H1 (cell line): ENCODE measurements at places on chromosomes 1 and 21. TPM values are rescaled to one million over a fixed set of nuclear protein-coding genes. Genes with fewer than 3 reads are reported as not detected.

DNA sequence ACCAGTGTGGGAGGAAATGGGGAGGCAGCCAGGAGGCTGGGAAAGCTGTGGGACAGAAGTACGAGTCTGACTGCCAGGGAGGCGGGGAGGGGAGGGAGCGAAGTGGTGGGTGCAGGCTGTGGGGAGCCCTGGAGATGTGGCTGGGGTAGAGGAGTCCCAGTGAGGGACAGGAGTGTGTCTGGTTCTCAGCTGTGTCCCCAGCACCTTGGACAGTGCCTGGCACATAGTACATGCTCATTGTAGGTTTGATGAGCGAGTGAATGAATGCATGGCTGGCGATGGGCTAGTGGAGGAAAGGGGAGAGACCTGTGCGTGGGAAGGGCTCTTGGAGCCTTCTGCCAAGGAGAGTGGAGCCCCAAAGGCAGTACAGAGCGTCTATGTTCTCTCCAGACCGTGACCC, 104.1 kb downstream of the SIK1 start:
- DNase-seq: no peak

- DNase-seq: no peak
These were observed 25.3 kb downstream of the WLS start for GRCh38 chr1:68206848-68207689.

TMPRSS2 gene
- total RNA-seq: 9.2 and 13.2 TPM in 2 replicates

DNA sequence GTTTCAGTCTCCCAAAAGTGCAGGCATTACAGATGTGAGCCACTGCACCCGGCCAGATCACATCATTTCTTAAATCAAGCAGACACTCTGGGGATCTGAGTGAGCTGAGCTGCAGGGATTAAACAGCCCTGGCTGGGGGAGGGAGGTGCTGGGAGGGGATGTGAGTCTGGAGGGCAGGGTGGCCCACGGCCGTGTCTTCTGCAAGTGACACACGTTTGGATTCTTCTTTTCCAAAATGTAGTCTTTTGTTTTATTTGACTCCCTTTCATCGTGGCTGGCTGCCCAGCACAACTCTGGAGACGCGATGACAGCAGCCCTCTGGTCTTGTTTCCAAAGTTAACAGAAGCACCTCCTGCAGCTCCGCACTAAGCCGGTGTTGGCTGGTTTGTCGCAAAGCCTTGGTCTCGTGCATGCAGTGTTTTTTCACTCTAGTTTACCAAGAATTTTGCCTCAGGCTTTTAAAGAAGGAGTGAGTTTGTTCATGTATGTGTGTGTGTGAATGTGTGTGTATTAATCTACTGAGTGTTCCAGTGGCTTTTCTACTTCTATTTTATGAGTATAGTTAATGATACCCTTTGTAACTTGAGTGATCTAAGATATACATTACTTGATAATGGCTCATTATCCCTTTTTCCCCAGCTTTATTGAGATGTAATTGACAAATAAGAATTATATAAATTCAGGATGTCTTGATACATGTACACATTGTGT, 2.8 kb upstream of the KRTAP10-5 start:
- no peak for DNase-seq

DNA sequence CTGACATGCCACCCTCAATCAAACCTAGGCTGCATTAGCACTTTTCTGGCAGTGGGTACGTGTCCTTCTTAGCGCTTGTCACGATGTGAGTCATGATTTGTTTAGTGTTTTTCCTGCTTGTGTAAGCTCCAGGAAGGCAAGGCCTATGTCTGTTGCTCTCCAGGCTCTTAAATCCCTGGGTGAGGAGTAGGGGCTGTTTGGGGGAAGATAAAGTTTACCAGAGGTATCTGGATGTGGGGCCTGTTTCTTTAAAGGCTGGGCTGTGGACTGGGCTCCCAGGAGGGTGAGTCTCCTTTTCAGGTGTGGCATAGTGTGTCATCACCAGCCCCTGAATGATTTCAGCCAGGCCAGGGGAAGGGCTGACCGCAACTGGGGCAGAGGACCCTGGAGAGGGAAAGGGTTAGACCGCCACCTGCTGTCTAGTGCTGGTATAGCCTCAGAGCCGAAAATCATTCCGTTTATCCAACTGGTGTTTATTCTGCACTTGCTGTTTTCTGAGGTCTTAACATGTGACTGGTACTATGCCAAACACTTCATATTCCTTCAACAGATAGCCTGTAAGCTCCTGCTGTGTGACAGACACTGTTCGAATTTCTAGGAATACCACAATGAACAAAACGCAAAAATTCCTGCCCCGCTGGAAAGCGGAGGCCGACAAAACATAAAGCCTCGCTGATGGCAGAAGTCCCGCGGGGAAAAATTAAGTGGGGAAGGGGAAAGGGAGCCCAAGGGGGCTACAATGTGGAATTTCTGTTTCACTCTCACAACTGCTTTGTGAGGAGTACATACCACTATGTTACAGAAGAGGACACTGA, 9.7 kb downstream of the SERINC2 start:
- DNase-seq: no peak

SPATA17 gene
- 0.48 and 0.69 TPM in 2 replicates for total RNA-seq

GRCh38 chr1:11352816-11353799, 80.1 kb downstream of the UBIAD1 start:
- DNase-seq: no peak

GRCh38 chr1:200290010-200290685, 119.7 kb downstream of the ZNF281 start:
- no peak for DNase-seq
